ENCODE measurements at places on chromosomes 2 and 18.
A peak's percentile ranks its signal among the peaks of the same experiment; 100 is the strongest.

GRCh38 chr2:181517685-181518301 is 60.6 kb downstream of the ITGA4 start:
- DNase-seq, result no peak

DNA sequence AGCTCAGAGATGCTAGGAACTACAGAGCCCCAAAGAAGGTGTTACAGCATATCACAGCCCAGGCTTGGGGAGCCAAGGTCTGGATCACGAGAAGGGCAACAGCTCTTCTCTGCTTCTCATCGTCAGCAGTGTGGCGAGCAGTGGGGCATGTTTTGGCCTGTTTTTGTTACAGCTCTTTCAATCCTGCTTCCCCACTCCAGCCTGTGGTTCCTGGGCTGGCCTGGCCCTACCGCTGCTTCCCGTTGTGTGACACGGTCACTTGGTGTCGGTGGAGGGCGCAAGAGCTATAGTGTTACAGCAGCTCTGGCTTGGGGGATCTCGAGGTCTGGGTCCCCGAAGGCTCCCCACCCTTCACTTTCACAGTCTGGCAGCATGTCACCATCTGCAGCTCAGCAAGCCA is 870.2 kb downstream of the CBLN2 start:
- DNase-seq, result no peak

DNA sequence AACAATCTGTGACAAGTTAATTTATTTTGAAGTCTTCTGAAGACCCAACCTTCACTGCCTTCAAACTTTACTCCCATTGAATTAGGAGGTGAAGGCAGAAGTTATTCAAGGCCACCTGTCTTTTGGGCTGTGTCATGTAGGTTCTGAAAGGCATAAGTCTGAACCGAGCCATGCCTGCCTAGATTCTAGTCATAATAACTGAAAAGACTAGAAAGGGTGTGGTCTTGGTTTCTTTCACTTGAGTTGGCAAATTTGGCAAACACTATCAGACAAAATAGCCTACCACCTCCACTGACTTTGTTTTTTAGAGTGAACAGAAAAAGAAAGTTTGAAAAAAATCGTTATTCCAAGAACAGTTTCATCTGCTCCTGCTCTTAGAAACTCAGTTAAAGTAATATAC is 38.4 kb downstream of the PPM1B start:
- DNase-seq, result no peak

DNA sequence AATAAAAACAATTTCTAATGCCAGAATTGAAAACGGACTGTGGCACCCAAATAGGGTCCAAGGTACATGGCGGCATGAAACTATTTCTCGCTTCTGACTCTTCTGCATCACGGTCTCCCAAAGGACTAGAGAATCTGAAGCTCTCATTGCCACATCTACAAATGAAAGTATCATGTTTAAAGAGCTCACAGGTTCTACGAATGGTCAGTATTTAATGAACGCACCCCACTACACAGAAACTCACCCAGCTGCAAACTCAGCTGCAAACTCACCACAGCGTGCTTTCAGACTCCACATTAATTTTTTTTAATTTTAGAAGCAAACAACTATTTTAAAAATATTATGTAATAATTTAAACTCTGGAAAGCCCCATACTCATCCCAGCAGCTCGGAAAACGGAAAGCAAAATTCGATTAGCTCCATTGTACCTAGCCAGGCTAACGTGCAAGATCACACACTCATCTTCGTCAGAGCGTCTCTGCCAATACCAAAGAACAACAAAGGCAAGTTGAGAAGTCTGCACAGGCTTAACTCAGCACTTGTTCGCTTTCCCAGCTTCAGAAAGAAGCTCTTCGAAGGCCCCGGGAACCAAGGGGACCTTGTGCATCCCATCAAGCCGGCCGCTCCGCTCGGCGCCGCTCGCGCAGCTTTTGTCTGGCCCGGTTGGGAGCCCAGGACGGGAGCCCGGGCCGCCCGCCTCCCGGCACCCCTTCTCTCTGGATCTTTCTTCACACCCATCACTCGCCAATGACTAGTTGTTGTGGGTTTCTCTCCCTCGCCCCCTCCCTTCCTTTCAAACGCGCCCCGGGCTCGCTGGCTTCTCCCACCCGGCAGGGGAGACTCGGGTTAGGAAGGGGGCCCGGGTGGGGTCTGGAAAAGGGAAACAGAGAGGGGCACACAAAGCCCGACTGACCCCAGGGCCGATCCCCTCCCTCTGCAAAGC is 785 bp downstream of the CLASP1 start:
- DNase-seq, result peak; percentile 75

DNA sequence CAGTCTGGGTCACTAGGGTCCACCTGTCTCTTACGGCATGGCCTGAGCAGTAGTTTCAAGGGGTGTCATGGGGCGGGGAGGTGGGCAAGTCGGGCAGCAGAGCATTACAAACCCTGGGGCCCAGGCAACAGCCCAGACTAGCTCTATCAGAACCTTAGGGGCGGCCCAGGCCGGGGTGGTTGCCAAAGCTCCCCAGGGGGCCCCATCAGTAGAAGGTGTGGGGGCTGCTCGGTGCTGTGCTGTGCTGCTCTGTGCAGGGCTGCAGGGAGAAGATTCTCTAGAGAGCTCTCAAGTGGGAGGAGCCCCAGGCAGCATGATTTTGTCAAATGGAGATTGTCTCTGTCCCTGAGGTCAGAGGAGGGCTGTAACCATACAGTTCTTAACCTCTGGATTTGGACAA is 36.4 kb upstream of the SLC14A1 start:
- DNase-seq, result peak; percentile 44
